ENCODE measurements at places on chromosomes 2 and 18. TPM values are rescaled to one million over a fixed set of nuclear protein-coding genes. Genes with fewer than 3 reads are reported as not detected.

DNA sequence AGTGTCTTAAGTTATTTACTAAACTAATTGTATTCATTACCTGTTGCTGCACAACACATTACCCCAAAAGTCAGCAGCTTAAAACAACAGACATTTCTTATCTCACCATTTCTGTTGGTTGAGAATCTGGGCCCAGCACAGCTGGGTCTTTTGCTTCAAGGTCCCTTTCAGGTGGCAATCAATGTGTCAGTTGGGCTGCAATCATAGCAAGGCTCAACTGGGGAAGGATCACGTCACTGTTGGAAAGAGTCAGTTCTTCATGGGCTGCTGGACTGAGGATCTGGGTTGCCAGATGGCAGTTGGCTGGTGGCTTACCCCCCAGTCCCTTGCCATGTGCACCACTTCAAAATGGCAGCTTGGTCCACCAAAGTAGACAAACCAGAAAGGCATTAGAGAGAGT lies 261.2 kb downstream of the SUCLG1 start:
- no peak overlapping the region for H3K27ac ChIP-seq
- H3K4me3 ChIP-seq, result no peak overlapping the region
- DNase-seq, result no peak
- no peaks in the 10 kb centered on the region for H3K36me3 ChIP-seq

DNA sequence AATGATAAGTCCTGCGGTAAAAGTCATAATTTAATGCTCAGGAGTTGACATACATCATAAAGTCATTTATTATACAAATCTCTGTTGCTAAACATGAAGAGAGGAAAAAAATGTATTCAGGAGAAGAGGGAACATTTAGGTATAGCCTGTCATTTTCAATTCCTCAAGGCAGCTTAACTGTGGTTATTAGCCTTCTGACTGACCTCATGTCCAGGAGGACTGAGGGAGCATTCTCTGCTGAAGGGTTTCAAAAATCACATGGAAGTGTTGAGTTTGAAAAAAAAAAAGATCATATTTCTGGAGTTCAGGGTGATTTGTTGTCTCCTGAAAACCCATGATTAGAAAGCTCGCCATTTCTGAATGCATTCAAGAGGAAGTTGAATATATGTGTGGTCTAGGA lies 1371.1 kb upstream of the LRRTM1 start:
- H3K4me1 ChIP-seq, result no peaks in the 10 kb centered on the region
- H3K4me3 ChIP-seq, result no peak overlapping the region
- no peak overlapping the region for H3K27ac ChIP-seq
- no peak for DNase-seq
- H3K36me3 ChIP-seq, result no peaks in the 10 kb centered on the region

DNA sequence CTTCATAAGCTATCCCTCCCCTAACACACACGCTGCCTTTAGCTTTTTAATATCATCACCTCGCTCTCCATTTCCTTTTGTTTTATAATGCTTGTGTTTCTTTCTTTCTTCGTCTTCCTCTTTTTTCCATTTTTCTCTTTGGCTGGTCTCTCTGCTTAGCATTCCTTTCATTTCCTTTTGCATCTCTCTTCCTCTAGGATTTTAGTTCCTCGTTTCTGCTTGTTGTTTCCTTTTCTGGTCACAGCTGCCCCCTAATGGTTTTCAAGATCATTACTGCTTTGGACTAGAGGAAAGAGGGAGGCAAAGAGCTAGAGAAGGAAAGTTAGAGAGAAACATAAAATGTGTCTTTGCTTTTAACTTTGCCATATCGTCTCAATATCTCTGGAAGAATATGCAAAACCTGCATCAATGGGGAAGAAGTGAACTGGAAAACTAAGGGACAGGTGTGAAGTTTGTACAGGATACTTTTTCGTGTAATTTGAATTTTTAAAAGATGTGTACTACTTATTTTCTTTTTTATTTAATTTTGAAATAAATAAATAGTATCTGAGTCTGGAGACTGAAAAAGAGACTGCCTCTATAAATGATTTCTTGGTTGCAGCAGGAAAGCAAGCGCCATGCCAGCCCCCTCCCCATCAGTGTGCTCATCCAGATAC lies 6.3 kb upstream of the NRP2 start:
- no peak for DNase-seq
- H3K27ac ChIP-seq, result no peak overlapping the region
- H3K36me3 ChIP-seq, result no peaks in the 10 kb centered on the region
- no peak overlapping the region for H3K4me3 ChIP-seq

GRCh38 chr18:45920367-45920766 lies 46.8 kb downstream of the EPG5 start:
- no peaks in the 10 kb centered on the region for H3K4me1 ChIP-seq
- peak; percentile 81 for DNase-seq
- peaks cover 4% of the 10 kb centered on the region for H3K36me3 ChIP-seq

DNA sequence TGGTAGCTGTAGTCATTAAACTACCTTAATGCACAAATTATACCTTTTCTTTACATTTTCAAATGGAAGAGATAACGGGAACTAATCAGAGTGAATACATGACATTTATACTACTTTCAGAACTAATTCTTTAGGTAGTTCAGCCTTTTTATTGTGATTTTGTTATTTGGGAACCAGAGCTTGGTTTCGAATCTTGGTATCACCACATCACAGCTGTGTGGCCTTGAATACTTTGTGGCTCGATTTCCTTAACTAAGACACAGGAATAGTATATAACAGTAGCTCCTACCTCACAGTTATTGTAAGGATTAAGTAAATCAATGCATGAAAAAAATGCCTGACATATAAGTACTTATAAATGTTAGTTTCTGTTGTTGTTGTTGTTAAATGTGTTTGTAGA lies 240.0 kb downstream of the WDR7 start:
- DNase-seq, result no peak
- H3K4me3 ChIP-seq, result no peak overlapping the region

- H3K36me3 ChIP-seq, result no peaks in the 10 kb centered on the region
- no peak overlapping the region for H3K27ac ChIP-seq
- no peak overlapping the region for H3K4me3 ChIP-seq
- no peaks in the 10 kb centered on the region for H3K4me1 ChIP-seq
- H3K27me3 ChIP-seq, result no peaks in the 10 kb centered on the region
- DNase-seq, result no peak
Observed at GRCh38 chr2:212692466-212692865, 153.9 kb upstream of the ERBB4 start.

DNA sequence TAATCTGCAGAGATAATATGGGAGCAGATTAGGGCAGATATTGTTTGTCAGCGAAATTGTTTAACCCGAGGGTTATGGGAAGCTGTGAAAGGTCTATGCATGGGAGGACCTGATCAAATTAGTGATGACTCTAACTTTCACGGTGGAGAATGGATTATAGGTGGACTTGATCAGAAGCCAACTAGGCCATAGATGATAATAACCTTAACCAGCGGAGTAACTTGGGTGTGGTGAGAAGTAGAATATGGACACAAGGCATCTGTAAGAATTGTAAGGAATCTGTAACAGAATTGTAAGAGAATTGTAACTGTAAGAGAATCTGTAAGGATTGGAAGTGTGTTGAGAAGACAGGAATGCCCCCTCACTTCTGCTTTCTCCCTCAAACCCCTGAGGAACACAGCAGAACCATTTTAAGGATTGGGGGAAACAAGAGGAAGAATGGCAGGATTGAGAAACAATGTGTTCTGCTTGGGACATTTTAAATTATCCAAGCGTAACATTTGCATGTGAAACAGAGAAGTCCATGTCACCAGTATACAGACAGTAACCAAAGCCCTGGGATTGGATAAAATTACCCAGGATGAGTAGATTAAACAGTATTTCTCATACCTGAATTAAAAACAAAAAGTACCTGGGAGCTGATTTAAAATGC lies 14.9 kb upstream of the SLC39A10 start:
- no peak overlapping the region for H3K4me3 ChIP-seq
- no peaks in the 10 kb centered on the region for H3K36me3 ChIP-seq
- H3K27ac ChIP-seq, result no peak overlapping the region
- no peak for DNase-seq
- no peaks in the 10 kb centered on the region for H3K27me3 ChIP-seq

DNA sequence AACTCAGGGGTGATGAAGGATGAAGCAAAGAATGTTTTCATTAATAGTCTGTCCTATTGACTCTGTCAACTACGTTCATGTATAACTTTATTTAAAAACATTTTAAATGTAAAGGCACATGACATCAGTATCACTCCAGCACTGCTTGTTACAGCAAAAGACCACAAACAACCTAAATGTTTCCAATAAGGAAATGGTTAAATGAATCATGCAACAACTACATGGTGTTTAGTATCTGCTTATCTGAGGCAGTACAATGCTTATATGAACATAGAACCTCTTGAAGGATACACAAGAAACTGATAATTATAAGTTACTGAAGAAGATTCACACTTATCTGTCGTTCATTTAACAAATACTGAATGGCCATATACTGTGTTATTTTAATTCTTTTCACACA lies 8.4 kb downstream of the BARD1 start:
- no peak overlapping the region for H3K27ac ChIP-seq
- H3K27me3 ChIP-seq, result no peaks in the 10 kb centered on the region
- no peak for DNase-seq
- no peaks in the 10 kb centered on the region for H3K4me1 ChIP-seq

GRCh38 chr2:160022162-160022561 lies 40.3 kb downstream of the PLA2R1 start:
- DNase-seq, result no peak
- H3K27ac ChIP-seq, result no peak overlapping the region
- no peaks in the 10 kb centered on the region for H3K27me3 ChIP-seq
- H3K4me1 ChIP-seq, result no peaks in the 10 kb centered on the region
- no peaks in the 10 kb centered on the region for H3K36me3 ChIP-seq
- H3K4me3 ChIP-seq, result no peak overlapping the region

DNA sequence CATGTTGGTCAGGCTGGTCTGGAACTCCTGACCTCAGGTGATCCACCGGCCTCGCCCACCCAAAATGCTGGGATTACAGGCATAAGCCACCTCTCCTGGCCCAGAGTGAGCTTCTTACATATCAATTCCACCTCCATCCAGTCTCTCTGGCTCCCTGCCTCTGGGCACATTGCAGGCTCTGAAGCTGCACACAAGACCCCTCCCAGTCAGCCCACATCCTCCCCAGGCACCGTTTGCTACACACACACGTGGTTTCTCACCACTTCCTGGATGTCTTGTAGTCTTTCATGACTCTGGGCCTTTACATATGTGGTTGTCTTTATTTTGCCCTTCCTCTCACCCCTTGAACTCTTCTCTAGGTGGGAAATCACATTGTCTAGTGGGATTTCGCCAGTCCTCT lies 64.0 kb upstream of the CABLES1 start:
- DNase-seq, result peak; percentile 24
- H3K27ac ChIP-seq, result no peak overlapping the region
- H3K4me1 ChIP-seq, result no peaks in the 10 kb centered on the region
- no peak overlapping the region for H3K4me3 ChIP-seq

GRCh38 chr2:177796654-177797415 lies 275.7 kb downstream of the PDE11A start:
- H3K36me3 ChIP-seq, result no peaks in the 10 kb centered on the region
- peaks cover 4% of the 10 kb centered on the region for H3K4me1 ChIP-seq
- H3K27ac ChIP-seq, result no peak overlapping the region
- no peaks in the 10 kb centered on the region for H3K27me3 ChIP-seq

GRCh38 chr18:21933931-21934765 lies 193.6 kb downstream of the MIB1 start:
- H3K4me1 ChIP-seq, result no peaks in the 10 kb centered on the region
- no peak for DNase-seq
- H3K27ac ChIP-seq, result no peak overlapping the region
- no peaks in the 10 kb centered on the region for H3K27me3 ChIP-seq

DNA sequence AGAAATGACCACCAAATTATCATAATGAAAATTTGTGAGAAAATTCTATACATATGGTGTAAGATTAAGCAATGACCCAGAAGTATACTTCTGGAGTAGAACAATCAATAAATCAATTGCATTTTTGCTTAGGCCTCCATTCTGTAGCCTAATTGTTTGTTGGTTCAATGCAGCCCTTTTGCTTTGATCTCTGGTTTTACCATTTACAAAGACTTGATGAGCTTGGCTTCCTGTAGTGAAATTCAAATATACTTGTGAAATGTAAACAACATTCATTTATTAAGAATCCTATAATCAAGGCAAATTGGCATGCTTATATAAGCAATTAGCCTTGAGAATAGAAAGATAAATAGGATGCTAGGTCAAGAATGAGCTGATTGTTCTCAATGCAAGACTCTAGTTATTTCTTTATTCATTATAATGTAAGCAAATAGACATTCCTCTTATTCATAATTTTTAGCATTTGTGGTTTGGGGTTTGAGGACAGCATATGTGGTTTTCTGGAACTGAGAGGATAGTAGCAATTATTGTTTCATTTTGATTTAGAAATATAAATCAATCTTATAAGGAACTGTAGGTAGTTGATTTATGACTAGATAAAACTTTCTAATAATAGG lies 9.7 kb downstream of the FMNL2 start:
- no peaks in the 10 kb centered on the region for H3K4me1 ChIP-seq
- no peak overlapping the region for H3K27ac ChIP-seq
- no peak overlapping the region for H3K4me3 ChIP-seq
- no peaks in the 10 kb centered on the region for H3K27me3 ChIP-seq
- no peak for DNase-seq
- no peaks in the 10 kb centered on the region for H3K36me3 ChIP-seq

DNA sequence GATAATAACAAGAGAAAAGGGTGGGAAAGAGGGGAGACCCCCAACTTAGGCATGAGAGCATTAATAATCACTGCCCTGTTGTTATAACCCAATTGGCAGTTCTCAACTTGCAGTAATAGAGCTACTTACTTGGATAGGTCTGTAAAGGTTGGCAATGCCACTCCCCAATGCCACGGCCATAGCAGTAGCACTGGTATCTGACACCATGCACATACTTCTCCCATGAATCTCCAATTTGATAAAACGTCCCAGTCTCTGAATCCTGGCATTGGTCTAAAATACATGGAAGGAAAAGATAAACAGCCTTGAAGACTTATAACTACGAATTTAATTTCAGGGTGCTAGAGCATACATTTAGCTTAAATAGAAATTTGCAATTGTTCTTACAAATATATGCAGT lies 16.8 kb downstream of the FN1 start:
- H3K36me3 ChIP-seq, result no peaks in the 10 kb centered on the region

- H3K4me1 ChIP-seq, result no peaks in the 10 kb centered on the region
- no peak overlapping the region for H3K4me3 ChIP-seq
- H3K27me3 ChIP-seq, result no peaks in the 10 kb centered on the region
- H3K36me3 ChIP-seq, result no peaks in the 10 kb centered on the region
Observed at GRCh38 chr2:133518700-133519344, 49.4 kb downstream of the NCKAP5 start.

- no peaks in the 10 kb centered on the region for H3K36me3 ChIP-seq
- no peak overlapping the region for H3K4me3 ChIP-seq
- DNase-seq, result no peak
- H3K27me3 ChIP-seq, result no peaks in the 10 kb centered on the region
- no peak overlapping the region for H3K27ac ChIP-seq
Observed at GRCh38 chr2:120404941-120405758, 59.2 kb downstream of the INHBB start.

Gene IL18RAP
- total RNA-seq, result not detected

Gene LIMS3
- total RNA-seq, result 6.3 TPM

Gene CIB4
- not detected for total RNA-seq

Gene SAG
- total RNA-seq, result 0.45 TPM

Gene LYPD6
- total RNA-seq, result 5.1 TPM

Gene NCKAP5
- total RNA-seq, result 7.1 TPM

Gene FNDC4
- total RNA-seq, result 24.1 TPM

Gene TTR
- 0.50 TPM for total RNA-seq

Gene REG3G
- total RNA-seq, result 52.0 TPM

All from prostate gland (tissue), 2 donors.